ENCODE measurements at places on chromosomes 1 and 21.

GRCh38 chr1:222788402-222789156 lies 26.3 kb upstream of the DISP1 start:
- no peak for DNase-seq

DNA sequence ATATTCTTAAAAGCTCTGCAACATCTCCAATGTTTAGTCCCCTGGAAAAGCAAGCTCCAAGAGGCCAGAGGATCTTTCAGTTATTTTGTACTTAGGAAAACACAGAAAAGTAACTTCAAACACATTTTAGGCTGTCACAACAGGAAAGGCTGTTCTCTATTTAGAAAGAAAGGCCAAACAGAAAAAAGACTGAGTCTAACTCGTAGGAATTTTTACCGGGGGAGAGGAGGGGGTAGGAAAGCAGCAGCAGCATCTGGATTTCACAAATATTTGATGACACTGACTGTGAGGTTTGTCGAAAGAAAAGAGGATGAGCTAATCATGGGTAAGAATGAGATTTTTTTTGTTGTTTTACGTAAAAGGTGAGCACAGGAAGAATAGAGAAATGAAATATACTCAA lies 107.1 kb downstream of the EIF4G3 start:
- no peak for DNase-seq

- no peak for DNase-seq
These were observed 75.1 kb downstream of the LAMC1 start for GRCh38 chr1:183098317-183098716.

DNA sequence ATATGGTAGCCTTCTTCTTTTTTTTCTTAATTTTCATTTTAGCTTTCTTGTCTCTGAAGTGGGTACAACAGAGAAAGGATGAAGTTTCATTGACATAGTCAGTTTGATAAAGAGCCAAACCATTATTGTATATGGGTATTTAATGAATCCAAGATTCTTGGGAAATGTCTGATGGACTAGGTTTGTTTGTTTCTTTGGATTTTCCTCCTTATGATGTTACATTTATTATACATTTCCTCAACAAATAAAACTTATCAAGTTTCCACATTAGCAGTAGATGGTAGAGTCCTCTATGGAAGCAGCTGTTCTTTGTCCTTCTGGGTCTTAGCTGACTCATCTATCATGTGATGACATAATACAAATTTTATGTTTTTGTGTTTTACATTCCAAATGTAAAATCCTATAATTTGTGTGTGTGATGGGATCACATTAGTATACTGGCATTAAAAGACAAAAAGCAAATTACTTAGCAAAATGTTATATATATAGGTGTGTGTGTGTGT lies 6.0 kb downstream of the COL24A1 start:
- DNase-seq: no peak

- DNase-seq: no peak
These were observed 29.9 kb upstream of the LYPLAL1 start for GRCh38 chr1:219143735-219144134.

DNA sequence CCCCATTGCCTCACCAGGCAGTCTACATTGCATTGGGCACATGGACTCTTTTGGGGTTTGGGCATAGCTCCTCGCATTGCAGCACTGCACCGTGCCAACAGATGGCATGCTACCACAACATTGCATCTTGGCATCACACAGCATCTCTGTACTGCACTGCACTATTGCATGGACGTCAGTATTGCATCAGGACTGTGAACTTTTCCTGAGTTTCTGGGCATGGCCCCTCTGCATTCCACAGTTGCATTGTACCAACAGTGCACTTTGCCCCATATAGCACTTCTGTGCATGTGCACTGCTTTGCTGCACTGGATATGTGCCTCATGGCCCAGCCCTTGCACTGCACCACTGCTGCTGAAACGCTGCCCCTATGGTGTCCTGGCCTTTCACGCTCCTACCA lies 9.6 kb downstream of the PTPRU start:
- no peak for DNase-seq

GRCh38 chr1:216604771-216605170 lies 118.5 kb downstream of the ESRRG start:
- DNase-seq: no peak

DNA sequence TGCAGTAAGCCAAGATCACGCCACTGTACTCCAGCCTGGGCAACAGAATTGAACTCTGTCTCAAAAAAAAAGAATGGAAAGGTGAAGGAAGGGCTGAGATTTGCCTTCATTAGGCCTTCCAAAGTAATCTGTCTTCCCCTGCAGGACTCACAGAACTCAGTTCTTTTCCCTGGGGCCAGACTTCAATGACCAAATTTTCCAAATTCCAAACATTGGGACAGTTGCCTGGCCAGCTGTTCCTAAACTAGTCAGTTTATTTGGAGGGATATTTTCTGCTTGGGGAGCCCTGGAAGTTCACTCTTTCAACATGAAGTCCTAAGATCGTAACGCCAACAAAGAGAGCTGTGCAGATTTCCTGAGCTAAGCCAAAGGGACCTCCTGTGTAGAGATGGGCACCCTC lies 5.4 kb upstream of the DEDD start:
- DNase-seq: no peak

DNA sequence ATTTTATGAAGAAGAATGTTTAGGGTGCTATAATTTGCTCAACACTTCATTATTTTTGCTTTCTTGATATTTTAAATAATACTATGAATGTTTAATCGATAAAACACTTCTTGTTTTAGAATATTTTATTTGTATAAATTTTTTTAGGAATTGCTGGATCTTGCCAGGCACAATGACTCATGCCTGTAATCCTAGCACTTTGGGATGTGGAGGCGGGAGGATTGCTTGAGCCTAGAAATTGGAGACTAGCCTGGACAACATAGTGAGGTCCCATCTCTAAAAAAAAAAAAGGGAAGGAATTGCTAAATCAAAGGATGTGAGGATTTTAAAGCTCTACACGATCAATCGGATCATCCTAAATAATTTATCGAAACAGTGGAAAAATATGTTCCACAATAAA lies 17.6 kb downstream of the RNF11 start:
- DNase-seq: no peak

DNA sequence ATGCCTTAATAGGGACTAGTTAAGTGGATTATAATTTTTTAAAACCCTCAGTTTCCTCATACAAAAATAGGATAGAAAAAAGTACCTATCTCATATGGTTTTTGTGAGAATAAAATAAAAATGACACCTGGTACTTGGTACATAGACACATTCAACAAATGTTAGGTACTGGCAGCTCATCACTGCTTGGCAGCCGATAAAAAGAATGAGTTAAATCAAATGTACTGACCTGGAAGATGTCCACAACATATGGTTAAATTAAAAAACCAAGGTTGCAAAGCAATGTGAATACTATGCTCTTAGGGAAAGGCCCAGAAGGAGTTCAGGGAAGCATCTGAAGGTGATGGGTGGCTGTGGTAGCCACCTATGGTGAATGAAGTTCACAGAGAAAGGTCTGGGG lies 64.9 kb upstream of the SMYD2 start:
- no peak for DNase-seq

DNA sequence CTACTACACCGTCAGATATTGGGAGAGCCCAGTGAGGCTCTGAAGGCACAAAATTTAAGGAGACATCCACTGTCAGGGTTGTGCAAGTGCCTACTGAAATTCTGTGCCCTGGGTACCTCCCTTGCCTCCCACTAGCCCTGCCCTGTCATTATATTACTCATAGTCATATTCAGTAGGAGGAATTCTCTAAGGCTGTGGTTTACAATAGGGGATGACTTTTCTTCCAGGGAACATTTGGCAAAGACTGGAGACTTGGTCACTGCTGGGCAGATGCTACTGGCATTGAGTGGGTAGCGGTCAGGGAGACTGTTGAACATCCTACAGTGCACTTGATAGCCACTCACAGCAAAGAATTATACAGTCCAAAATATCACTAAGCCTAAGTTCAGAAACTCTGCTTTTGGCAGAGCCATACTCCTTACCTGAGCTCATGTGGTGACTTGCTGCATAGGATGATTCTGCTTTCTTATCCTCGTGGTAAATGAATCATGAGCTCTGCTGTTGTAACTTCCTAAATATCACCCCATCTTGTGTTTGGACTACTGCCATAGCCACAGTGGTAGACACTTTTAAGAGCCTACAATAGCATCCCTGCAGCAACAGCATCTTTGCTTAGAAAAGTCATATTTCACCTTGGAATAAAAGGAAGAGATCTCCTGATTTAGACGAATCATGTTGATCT lies 563.4 kb upstream of the PLXNA2 start:
- DNase-seq: no peak

DNA sequence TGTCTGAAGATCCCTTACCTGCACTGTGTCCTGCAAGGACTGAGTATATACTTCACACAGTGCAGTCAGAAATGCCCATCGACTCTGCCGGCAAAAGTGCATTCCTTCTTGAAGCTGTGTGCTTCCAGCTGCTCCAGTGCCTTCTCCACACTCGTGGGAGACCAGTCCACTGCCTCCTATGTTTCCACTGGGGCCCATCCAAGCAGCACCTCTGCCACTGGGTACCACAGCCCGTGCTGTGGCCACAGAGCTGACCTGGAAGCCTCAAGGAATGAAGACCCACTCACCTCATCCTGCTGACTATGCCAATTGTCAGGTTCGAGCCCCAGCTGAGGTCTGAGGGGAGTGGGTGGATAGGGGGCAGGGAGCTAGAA lies 108.1 kb downstream of the GDAP2 start:
- DNase-seq: no peak

DNA sequence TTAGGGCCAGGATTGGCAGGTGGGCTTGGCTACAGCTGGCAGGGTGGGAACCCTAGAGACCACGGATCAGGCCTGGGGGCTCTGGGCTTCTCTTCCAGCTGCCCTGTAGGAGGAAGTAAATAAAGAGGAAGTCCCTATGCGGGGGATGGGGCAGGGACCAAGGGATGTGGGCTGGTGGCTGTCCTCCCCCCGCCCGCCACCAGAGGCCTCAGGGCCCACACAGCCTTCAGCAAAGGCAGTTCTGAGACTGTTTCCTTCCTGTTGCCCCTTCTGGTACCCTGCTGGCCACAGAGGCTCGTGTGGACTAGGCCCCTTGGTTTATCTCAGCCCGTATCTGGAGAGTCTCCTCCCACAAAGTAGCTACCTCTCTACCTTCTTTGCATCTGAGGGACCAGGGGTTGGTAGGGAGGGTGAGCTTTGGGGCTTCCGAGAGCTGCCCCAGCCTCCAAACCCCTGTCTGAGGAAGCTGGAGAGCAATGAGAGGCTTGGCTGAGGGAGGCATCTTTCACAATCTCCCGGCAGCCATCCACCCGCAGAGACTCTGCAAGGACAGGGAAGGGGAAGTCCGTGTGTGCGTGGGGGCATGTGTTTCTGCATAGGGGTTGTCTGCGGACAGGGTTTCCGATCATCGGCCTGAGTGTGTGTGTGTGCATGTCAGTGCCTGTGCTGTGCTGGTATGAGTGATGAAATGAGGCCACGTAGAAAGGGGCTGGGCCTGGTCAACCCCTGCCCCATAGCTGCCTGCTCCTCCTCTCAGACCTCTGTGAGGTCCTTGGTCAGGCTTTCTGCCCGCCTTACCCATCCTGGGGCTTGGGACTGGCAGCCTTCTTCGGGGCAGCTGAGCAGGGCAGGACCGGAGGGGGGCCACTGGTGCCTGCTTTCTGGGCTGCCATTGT lies 12.5 kb downstream of the RPS6KA1 start:
- DNase-seq: peak; percentile 70
